ENCODE measurements at places on chromosomes 4 and X.

DNA sequence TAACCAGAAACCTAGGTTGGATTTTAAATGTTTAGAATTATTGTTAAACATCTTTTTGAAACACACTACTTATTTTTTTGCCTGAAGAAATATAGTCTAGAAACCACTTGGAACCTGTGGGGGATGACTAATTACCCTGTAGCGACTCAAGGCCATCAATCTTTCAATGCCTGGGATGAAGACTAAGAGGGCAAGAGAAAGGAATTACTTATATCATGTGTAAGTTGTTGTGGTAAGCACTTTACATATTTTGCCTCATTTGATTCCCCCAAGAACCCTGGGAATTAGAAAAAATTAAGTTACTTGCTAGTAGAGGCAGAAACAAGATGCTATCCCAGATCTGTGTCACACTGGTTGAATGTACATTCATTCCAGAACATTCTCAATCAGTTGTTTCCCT is 170.9 kb upstream of the GRIA3 start:
- DNase-seq, result no peak

- no peak for DNase-seq
Observed at GRCh38 chr4:99572527-99573240, 1.9 kb upstream of the MTTP start.

DNA sequence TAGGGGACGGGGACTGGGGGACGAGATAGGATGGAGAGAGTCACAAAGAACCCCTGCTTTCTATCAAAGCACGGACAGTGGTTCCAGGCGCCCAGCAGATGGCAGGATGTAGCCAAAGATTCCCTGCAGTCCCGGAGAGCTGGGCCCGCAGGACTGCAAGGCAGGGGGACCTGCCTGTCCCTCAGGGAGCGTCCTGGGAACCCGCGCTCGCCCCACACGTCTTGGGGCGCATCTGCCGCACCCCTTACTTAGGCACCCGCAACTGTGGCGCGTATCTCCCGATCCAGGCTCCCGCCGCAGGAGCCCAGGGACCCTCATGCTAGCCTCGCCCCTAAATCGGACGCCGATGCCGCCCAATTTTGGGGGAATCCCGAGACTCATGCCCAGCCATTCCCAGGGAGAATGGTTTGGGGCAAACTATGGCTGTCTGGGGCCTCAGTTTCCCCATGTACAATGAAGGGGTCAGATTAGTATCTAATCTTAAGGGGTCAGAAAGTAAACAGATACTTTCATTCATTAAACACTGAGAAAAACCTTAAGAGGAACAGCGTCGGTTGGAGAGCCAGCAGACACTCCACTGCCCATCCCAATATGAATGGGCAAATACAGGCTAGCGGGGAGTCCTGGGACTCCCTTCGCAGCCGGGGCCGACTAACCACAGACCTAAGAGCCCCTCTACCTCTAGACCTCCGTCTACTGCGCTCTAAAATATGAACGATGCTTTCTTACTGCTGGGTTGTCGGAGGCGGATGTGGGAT is 581 bp upstream of the STK32B start:
- DNase-seq, result peak; percentile 89

GRCh38 chr4:182338746-182339145 is 95.5 kb downstream of the TENM3 start:
- DNase-seq, result no peak

- peak; percentile 71 for DNase-seq
Observed at GRCh38 chr4:105755375-105755774, 46.8 kb downstream of the GSTCD start.

- no peak for DNase-seq
Observed at GRCh38 chr4:188008377-188008776, 12.8 kb downstream of the ZFP42 start.

- peak; percentile 69 for DNase-seq
Observed at GRCh38 chr4:101279377-101279871, 67.9 kb downstream of the PPP3CA start.

DNA sequence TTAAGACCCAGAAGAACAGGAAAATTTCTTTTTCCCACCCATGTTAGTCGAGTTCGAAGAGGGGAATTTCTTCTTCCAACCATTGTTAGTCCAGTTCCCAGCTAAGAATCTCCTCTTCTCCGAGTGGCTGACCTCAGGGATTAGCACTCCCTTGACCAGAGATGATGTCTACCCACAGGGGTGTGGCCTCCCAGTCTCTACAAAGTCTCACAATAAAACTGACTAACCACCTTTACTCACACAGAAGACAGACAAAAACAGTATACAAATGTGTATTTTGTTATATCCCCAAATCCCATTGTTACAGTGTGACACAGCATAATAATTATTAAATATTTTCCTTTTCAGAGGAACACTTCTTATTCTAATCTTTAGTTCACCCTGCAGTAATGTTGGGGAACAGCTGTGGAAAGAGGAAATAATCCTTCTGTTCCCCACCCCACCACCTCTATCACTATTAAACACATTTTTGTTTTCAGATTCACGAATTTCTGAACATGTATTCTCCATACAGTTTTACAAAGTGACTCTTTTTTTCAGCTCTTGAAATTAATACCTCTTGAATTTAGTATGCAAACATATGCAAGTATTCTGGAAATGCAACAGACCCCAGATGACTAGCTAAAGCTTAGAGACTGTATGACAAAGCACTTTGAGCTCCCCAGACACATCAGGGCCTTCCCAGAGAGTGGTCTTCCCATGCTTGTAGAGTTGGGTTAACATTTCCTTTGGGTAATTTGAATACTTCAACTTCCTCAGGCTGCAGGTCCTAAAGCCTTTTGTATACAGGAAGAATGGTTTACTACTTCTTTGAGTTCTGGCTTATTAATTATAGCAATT is 62.5 kb upstream of the NFKB1 start:
- peak; percentile 54 for DNase-seq

GRCh38 chr4:25792200-25792791 is 70.5 kb downstream of the SEL1L3 start:
- DNase-seq, result peak; percentile 68

DNA sequence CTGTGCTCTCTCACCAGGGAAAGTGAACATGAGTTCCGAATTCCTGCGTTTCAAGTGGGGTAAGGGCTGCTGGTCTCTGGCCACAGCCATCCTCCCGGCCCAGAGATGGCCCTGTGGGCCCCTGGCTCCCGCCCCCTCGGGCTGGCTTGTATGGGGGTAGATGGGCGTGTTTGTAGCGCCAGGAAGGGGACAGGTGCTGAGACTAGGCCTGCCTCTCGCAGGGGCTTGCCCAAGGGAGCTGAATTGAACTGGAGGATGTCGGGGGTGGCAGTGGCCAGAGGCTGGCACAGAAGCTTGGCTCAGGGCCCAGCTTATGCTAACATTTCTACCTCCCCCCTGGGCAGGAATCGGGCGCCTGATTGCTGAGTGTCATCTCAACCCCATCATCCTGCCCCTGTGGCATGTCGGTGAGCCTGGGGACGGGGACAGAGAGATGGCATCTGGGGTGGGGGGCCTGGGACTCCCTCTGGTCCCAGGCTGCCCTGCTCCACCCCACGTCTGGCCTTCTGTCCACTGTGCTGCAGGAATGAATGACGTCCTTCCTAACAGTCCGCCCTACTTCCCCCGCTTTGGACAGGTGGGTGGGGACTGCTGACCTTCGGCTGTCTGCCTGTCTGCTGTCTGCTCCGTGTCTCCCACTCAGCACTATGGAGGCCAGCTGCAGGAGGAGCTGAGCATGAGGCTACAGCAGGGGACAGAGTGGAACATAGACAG is 8.5 kb downstream of the TAFAZZIN start:
- DNase-seq, result no peak

- DNase-seq, result no peak
Observed at GRCh38 chr4:148447681-148448080, 5.5 kb upstream of the NR3C2 start.

- DNase-seq, result no peak
Observed at GRCh38 chr4:82984459-82984858, 26.2 kb downstream of the LIN54 start.

DNA sequence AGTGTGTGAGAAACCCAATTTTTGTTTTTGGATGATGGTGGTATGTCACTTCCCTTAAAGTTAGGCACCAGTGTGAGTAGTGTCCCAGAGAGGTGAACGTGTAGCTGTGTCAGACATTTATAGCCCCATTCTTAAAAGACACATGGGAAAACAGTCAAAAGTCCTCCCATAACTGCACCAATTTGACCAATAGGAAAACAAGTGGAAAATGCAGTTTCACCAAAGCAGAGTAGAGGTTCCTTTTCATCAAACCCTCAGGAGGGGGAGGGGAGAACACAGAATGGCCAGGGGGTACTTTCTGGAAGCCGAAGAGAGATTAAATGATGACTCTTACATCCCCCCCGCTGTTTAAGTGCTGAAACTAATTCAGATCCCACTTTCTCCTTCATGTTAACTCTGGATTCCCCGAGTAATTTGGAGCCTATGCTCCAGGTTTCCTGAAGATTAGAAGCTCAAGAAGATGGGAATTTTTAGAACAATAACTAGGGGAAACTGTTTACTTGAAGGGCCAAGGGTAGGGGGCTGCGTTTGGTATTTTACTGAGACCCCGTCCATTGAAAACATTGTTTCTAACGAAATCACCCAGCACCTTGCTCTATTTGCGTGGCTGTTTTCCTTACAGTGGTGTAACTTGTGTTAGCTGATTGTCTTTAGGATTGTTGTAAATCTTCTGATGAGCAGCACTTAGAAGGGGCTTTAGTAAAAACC is 2.1 kb upstream of the LEF1 start:
- peak; percentile 72 for DNase-seq

- no peak for DNase-seq
Observed at GRCh38 chr4:140014284-140014683, 139.7 kb downstream of the MAML3 start.

- DNase-seq, result peak; percentile 74
Observed at GRCh38 chrX:40090050-40090804, 7.5 kb downstream of the BCOR start.

GRCh38 chr4:185513489-185514181 is 21.7 kb downstream of the PDLIM3 start:
- DNase-seq, result no peak

DNA sequence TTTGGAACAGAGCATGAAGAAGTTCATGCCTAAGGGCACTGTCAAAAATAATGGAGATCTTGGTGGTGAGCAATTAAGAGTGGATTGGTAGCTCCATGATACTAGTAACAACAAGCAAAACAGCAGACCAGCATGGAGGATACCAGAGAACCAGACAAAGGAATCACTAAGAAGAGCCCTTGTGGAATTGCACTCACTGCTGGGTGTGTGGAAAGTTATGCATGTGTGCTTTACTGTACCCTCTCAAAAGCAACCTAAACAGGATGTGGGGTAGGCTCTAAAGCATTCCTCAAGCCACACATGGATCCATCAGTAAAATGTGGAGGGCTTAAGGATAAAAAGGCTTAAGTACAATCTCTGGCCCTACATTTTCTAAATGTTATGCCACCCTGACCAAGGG is 69.5 kb downstream of the AR start:
- DNase-seq, result no peak

- no peak for DNase-seq
Observed at GRCh38 chr4:155930330-155930729, 23.3 kb downstream of the CTSO start.

- no peak for DNase-seq
Observed at GRCh38 chr4:108702960-108703359, 52.6 kb downstream of the OSTC start.

DNA sequence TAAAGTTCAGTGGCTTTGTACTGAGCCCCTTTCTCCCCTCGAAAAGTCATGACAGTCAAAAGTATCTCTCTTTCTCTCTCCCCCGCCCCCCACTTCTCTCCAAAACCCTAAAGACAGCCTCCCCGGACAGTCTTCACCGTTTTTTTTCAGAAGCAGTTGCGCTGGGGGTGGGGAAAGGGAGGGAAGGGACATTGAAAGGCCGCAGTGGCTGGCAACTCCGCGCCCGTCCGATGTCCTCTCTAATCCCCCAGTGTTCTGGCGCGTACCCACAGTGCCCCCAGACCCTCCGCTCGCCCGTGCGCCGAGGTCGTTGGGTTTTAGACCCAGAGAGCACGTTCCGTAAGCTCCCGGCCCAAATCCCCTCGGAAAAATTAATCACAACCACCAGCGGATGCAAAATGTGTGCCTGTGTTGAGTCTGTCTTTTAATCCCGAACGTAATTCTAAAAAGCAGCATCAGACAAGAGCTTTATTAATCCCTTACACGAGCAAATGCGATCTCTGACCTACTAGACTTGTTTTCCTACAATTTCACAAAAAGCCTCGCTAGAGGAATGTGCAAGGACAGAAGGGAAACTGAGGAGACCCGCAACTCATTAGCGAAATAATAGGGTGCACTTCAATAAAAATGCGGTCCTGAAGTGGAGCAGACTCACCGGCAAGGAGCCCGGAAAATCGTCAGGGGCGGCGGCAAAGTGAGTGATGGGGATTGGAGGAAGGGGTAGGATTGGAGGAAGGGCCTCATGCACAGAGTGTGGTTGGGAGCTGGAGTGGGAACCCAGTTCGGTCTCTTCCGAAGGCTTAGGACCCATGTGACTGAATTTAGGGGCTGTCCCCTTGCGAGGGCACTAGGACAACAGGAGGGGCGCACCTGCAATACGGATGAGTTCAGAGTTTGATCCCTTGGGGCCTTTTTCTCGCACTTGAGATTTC is 12.2 kb upstream of the PRDM8 start:
- DNase-seq, result peak; percentile 8

GRCh38 chr4:187666034-187666433 is 329.5 kb upstream of the ZFP42 start:
- no peak for DNase-seq

DNA sequence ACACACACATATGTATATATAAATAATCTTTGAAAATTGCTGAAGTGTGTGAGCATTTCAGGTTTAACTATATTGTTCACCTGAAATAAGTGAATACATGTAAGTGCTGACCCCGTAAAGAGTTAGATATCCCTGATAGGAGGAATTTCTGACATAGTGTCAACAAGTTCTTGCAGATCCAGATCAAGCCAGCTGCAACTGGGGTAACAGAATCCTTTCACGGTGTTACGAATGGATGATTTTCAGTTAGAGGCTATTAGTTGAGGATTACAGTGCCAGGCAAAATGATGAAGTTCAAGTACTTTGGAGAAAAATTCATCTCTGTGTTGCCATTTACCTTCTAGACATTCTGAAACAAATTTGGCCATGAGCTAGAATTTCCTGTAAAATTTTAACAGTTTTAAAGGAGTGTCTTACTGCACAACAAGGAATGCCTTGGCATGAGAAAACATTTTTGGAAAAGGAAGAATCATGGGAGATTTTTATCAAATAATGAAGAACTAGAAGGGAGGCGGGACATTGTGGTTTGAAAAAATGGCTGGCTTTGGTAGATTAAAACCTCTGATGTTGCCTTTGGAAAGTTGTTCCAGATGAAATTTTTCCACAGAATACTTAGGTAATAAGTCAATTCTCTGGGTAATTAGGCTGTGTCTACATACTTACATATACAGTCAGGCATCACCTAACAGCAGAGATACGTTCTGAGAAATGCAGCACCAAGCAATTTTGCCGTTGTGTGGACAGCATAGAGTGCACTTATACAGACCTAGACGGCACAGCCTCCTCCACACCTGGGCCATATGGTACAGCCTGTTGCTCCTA is 84.4 kb upstream of the FAT1 start:
- no peak for DNase-seq

- no peak for DNase-seq
Observed at GRCh38 chrX:24761306-24761705, 67.6 kb downstream of the POLA1 start.

- DNase-seq, result no peak
Observed at GRCh38 chrX:150159537-150159936, 203.6 kb upstream of the MAMLD1 start.
